ENCODE measurements at places on chromosomes 12 and 14.

GRCh38 chr14:73462048-73462715, 3.8 kb upstream of the NUMB start:
- no peak for DNase-seq

GRCh38 chr14:75658957-75659356, 1.7 kb downstream of the ERG28 start:
- DNase-seq = no peak

- peak; percentile 37 for DNase-seq
These were observed 116.6 kb downstream of the ETV6 start for GRCh38 chr12:11765817-11766794.

DNA sequence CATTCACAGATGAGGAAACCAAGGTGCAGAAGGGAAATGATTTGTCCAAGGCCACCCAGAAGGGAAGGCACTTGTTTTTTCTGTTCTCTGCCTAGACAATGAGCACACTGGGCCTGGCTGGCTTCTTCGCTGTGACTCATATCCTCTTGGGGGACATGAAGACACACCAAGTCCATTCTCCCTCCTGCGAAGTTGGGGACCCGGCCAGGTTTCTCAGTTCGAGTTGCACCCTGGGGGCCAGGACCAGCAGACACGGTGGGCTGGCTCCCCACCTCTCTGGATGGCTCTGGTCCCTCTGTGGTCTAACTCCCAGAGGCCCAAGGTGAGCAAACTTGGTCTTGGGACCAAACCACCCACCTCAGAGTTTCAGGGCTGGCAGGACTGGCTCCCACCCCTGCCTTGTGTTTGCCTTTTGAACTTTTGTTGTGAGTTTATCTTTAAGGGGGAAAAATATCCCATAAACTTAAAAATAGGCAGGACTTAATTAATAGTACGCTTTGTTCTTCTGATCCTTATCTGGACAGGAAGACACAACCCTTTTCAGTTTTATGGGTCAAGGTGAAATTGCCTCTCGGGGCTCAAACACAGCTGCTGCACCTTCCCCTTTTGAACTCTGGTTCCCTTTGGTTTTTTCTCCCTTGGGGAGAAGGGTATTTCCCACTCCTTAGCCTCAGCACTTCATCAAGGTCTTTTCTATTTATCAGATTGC, 9.0 kb upstream of the MLEC start:
- DNase-seq = no peak

DNA sequence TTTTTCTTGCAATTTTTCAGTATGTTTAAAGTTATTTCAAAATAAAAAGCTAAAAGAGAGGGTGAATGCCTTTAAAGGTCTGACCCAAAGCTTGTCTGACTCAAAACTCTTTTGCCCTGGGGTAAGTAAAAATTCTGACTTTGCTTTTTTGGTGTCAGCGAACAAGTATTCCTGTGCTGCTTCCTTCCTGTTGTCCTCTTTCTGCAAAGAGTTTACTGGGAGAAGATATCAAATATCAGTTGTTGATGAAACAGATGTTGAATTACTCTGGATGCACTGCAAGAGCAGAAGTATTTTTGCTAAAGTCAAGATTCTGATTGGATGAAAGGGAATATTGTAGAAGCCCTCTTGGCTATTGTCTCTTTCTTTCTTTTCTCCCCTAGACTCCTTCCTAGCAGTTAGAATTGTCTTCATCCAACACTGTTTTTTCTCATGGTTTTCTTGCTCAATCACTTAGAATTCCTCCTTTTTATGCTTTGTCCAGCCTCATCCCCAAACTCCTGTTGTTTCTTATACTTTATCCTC, 62.0 kb downstream of the DACT1 start:
- no peak for DNase-seq

- no peak for DNase-seq
These were observed 210.4 kb downstream of the ANO6 start for GRCh38 chr12:45426294-45426693.

DNA sequence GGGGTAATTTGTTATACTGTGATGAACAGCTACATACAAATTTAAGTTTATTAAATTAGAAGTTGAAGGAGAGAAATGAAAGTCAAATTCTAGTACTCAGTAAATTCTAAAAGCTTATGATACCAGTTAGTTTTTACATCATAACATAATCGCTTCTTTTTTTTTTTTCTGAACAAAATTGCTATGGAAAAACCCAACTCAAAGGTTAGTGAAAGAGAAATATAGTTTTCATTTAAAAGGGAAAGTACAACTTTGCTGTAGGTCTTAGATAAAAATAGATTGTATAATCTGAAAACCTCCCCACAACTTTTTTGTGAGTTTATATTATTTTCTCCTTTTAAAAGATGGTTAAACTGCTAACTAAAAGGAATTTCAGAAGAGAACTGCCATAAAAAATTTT, 53.7 kb upstream of the LRRK2 start:
- no peak for DNase-seq

DNA sequence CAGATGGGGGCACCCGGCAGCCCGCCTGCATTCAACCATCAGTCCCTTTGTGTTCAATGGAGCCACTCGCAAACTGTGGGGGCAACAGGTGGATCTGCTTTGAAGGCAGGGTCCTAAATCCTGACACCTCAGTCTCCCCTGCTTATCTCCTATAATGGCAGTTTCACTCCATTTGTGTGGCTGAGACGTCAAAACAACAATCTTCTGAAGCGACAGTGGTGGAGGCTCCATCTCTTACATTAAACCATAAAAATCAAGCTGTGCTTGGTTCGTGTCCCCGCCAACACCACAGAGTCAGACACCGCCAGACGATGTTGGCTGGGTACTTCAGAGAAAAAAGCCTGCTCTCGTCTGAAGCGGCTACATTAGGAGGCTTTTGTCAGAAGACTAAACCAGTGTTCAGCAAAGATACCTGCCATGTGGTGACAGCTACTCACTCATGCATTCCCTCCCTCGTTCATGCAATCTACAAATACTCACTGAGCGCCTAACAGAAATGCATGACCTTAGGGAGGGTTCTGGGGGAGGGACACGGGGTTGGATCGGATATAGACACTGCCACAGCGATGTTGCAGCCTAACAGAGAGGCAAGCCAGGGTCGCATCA, 253.9 kb downstream of the FOXN3 start:
- DNase-seq = no peak

DNA sequence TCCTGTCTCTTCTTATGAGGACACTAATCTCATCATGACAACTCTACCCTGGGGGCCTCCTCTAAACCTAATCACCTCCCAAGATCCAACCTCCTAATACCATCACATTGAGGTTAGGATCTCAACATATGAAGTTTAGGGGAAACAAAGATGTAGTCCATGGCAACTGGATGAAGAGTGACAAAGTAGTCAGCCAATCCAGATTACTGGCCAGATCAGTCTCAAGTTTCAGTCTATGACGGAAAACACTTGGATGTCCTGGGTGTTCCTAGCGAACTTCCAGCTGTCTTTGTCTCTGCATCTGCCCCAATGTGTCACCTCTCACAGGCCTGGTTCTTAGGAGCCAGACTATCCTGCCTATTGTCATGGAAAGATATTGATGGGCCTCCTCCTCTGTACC, 630.8 kb downstream of the AACS start:
- no peak for DNase-seq

DNA sequence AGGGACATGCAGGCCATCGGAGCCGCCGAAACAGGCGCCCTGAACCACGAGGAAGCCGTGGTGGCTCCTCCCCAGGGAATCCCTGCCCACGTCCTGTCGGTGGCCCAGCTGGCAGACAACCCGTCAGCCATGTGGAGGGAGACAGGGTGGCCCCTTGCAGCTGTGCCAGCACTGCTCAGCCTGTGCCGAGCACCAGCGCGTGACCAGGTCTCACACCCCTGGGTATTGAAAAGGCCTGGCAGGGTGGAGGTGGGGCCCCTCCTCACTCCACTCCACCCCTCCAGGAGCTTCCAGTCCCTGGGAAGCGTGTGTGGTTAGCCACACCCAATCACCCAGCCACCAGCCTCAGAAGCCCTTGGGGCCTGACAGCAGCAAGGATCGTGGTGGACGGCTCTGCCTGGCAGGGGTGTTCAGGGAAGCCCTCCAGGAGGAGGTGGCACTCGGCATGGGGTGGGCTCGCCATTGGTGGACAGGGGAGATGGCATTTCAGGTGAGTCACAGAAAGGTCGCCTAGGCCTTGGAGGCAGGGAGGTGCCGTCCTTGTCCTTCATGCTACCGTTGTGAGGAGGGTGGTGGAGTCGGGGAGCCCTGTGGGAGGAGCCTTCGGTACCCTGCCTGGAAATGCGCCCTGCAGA, 12.3 kb upstream of the DLK1 start:
- DNase-seq = no peak

DNA sequence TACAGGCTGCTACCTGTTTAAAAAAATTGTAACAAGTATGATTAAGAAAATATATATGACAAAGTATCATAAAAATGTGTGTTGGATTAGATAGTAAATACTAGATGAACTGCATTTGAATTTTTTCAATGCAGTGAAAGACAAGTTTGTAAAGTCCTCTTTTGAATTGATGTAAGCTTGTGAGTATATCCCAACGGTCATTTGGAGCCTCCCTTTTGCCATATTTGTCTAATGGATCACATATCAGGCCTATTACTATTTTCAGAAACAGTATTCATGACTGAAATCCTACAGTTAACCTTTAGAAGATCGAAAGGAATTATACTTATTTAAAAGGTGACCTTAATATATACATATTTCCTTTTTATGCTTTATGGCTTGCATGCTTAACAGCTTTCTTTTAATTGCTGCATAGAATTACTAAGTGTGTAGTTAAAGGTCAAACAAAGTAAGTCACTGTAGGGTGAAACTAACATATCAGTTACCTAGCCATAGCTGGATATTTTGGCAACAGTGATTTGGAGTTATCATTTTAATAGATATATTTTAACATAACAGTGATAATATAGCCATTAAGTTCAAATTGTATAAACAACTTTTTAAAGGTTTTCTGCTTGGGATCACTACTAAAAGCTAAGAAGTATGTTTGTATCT, 53.6 kb downstream of the USP15 start:
- DNase-seq = no peak

GRCh38 chr12:39860695-39861094, 241.1 kb upstream of the ABCD2 start:
- DNase-seq = no peak

- no peak for DNase-seq
These were observed 6.6 kb upstream of the NOP2 start for GRCh38 chr12:6574576-6575295.

- DNase-seq = no peak
These were observed 70.6 kb upstream of the ESRRB start for GRCh38 chr14:76305268-76305826.

- DNase-seq = no peak
These were observed 1.6 kb downstream of the SETD1B start for GRCh38 chr12:121805171-121806008.

DNA sequence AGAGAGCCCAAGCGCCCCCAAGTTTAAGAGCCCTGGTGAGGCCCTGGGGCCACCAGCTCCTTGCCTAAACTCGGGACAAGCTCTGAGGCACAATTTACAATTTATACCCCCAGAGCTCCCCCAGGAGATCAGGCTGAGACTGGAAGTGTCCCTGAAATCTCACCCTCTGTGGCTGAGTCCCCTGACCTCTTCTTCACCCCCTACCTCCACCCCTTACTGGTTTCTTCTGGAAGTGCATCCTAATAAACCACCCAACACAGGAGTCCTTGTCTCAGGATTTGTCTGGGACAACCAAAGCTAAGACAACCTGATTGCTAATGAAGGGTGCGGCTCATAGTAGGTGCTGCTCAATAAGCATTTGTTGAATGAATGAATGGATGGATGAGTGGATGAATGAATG, 206.4 kb downstream of the BCL11B start:
- no peak for DNase-seq

DNA sequence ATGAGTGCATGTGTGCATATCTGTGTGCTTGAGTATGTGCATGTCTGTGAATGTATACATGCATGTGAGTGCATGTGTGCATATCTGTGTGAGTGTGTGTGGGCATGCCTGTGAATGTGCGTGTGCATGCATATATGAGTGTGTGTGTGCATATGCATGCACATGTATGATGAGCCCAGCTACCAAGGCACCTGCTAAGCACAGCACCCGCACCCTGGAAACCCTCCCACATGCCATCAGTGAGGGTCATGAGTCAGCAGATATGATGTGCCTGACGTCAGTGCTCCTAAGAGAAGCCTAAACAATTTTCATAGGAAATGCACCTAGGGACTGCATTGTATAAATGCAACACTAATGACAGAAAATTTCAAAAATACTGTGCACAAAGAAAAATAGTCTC, 151.1 kb downstream of the KIF26A start:
- DNase-seq = no peak

DNA sequence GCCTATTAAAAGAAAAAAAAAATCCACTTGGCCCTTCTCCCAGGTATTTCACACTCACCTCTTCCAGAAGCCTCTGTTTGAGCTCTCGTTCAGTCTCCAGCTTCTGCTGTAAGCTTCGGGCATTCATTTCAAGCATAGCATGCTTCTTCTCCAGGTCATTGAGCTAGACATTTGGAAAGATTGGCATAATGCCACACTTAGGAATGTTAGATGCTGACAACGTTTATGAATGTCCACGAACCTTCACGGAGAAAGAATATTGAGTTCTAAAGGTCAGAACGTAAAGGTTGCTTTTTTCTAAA, 60.5 kb downstream of the PRKAB1 start:
- DNase-seq = no peak

All from stimulated activated CD4-positive, alpha-beta T cell treated with anti-CD3 and anti-CD28 coated beads, TNF-alpha, amount 100 ng/mL, for 4 hours (primary cell).